LHCN-M2 (cell line): ENCODE measurements at places on chromosomes 16 and 17.

- no peak for DNase-seq
Measured at GRCh38 chr17:230395-230770, 48.9 kb upstream of the DOC2B start.

DNA sequence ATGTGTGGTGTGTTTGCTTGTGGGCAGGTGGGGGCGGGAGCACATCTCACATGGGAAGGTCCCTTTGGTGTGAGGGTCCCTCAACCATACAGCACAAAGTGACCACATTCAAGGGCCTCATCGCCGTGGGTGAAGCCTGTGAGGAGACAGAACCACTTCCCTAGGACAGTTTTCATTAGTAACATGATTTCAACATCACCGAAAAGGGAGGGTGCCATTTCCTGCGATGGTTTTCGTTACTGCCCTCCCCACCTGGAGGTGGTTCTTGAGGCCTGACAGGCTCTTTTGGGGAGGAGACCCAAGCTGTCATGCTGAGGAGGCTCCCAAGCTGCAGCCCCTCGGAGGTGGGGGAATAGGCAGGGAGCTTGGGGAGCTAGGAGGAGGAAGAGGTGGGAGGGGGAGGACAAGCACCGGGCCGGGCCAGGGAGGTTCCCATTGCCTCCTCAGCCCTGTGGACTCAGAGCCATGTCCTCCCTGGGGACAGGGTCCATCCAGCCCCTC is 9.5 kb downstream of the CD300LB start:
- no peak for DNase-seq

- DNase-seq = no peak
Measured at GRCh38 chr17:78130090-78130436, 508 bp upstream of the TMC8 start.

DNA sequence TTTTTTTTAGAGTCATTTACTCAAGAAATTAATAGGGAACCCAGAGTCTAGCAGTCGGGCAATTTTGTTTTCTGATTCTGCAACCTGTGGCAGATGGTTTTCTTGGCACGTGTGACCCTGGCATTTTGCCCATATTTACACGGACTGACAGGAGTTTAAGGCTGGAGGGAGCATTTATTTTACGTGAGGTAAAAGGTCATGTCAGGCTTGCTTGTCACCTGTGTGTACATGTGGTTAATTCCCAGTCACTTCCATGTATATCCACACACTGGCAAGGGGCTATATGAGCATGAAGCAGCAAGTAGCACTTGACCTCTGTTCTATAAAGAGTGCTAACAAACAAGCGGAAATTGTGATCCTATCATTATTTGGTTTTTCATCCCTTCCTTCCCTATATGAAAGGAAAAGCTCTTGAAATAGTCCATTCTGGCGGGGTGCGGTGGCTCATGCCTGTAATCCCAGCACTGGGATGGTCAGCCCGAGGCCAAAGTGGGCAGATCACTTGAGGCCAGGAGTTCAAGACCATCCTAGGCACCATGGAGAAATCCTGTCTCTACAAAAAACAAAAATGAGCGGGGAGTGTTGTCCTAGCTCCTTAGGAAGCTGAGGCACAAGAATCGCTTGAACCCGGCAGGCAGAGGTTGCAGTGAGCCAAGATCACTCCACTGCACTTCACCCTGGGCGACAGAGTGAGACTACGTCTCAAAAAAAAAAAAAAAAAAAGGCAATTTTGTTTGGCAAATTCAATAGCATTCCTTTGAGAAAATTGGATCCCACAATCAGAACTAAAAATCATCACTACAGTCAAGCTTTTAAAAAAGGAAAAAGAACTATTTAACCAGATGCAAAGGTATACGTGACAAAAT is 2.1 kb downstream of the SPAG9 start:
- DNase-seq = peak; percentile 11

DNA sequence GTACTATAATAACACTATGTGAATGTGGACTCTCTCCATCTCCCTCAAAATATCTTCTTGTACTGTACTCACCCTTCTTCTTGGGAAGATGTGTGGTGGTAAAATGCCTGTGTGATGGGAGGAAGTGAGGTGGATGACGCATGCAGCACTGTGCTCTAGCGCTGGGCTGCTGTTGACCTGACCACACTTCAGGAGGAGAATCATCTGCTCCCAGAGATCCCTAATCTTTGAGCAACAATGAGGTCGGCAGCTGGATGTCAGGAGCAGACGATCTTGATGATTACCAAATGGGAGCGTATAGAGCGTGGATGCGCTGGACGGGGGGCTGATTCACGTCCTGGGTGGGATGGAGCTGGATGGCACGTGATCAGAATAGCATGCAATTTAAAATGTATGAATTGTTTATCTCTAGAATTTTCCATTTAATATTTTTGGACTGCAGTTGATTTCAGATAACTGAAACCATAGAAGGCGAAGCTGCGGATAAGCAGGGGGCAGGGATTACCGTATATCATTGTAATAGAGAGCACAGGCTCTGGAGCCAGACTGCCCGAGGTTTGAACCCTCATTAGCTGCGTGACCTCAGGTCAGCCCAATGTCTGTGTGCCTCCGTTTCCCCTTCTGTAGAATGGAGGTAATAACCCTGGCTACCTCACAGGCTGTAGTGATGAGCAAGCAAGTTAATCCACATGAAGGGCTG is 23.7 kb upstream of the CYLD start:
- peak; percentile 66 for DNase-seq

GRCh38 chr17:63571632-63572310 is 21.5 kb downstream of the DCAF7 start:
- peak; percentile 53 for DNase-seq

GRCh38 chr17:76500074-76500746 is 1.0 kb downstream of the RHBDF2 start:
- no peak for DNase-seq

- no peak for DNase-seq
Measured at GRCh38 chr17:4247971-4248388, 15.8 kb downstream of the ANKFY1 start.

GRCh38 chr17:40461732-40462342 is 18.6 kb downstream of the IGFBP4 start:
- DNase-seq = no peak
